Heart right ventricle (tissue), 16 donors: ENCODE measurements at places on chromosomes 7 and 10. TPM values are rescaled to one million over a fixed set of nuclear protein-coding genes. Genes with fewer than 3 reads are reported as not detected.

The ZNF365 gene
- 0.07 TPM for polyA plus RNA-seq

The CUZD1 gene
- 0.23 TPM for polyA plus RNA-seq

The NUTM2A gene
- 0.78 TPM for polyA plus RNA-seq

The GRB10 gene
- 22.5 TPM for polyA plus RNA-seq

The ZNF804B gene
- polyA plus RNA-seq = not detected

The TUBB8 gene
- polyA plus RNA-seq = not detected

The HMX2 gene
- polyA plus RNA-seq = not detected

The ARHGEF35 gene
- 0.41 TPM for polyA plus RNA-seq

The GPR15LG gene
- not detected for polyA plus RNA-seq

The BRAF gene
- 3.8 TPM for polyA plus RNA-seq
